ENCODE measurements at places on chromosomes 4 and X.

DNA sequence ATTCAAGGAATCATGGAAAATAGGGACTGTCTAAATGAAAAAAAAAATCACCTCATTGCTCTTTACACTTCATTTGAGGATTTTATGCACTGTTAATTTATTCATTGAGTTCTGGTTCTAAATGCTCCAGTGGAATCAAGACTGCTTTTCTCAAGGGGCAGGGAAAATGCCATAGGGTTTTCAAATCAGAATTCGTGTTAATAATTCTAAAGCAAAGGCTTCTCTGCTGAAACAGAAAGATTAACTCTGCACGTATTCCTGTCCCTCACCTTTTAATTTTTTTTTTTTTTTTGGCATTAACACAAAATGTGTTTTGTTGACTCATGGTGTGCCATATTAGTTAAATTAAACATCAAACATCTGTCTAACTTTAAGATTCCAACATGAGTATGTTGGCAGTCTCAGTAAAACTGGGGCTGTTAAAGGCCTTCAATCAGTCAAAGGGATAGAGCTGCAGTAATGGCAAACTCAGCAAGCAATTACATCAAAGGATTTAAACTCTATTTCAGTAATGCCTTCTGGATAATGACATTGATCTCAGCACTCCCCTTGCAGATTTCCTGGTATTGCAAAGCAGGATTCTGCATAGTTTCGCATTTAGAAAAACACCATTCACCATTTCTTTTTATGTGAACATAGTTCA is 878.1 kb downstream of the RAPGEF2 start:
- no peak for DNase-seq

GRCh38 chr4:158796370-158797140 is 27.7 kb downstream of the FNIP2 start:
- DNase-seq, result no peak

DNA sequence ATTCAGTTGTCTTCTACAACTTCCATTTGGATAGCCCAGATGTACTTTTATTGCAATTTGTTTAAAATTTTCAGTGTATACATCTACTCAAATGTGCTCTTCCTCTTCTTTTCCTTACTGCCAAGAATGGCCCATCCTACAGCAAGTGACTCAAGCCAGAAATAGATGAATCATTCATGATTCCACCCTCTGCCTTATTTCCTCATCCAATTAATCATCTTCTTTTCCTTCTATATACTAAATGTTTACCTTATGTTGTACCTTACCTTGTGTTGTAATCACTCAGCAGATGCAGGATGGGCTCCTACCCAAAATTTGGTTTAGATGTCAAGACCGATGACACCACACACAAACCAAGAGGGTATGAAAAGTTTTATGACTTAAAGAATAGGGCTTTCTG is 437.8 kb downstream of the GRXCR1 start:
- DNase-seq, result no peak

GRCh38 chr4:97770222-97770621 is 373.1 kb downstream of the STPG2 start:
- no peak for DNase-seq

DNA sequence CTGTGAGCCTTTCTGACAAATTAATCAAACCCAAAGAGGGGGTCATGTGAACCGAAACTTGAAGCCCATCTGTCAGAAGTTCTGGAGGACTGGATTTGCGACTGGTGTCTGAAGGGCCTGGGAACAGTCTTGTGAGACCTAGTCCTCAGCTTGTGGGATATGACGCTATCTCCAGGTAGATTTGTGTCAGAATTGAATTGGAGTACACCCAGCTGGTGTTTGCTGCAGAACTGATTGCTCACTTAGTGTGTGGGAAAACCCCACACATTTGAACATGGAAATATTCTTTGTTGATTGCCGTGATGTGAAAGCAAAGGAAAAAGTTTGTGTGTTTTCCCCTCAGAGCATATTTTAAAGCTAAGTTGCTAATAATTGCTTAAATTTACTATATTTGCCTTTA is 30.3 kb upstream of the TMSB15B start:
- DNase-seq, result no peak

DNA sequence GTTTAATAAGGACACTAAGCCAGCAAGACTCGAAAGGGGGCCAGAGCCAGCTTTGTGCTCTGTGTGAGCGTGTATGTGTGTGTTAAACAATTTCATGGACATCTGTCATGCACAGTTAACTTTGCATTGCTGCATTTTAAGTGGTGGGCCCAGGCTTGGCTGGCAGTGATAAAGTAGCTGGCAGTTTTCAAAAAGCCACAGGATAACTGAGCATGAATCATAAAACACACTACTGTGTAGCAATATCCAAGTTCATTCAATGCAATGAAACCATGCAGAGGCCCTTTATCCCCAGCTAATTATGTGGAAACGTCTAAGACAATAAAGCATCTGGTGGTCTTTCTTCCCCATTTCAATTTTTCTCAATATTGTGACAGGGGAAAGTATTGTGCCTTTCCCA is 132.9 kb downstream of the NKX6-1 start:
- DNase-seq, result no peak

Data from activated CD8-positive, alpha-beta memory T cell treated with anti-CD3 and anti-CD28 coated beads for 4 hours (primary cell).